Fibroblast of skin of right quadriceps (primary cell): ENCODE measurements at places on chromosomes 11 and 22.

DNA sequence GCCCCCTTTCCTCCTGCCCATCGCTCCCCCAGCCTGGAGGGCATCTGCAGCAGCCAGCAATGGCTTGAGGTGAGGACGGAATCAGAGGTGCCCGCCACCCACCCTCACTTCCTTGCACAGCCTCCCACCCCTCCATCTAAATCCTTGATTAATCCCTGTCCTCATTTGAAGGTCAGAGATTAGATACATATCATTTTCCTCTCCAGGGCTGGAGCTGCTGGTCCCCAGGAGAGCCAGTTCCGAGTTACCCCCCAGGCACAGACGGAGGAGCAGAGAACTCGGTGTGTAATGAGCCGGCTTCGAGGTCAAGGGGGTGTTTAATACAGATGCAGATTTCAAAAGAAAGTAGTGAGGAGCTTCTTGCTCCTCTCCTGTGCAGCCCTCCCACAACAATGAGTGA, 542.1 kb downstream of the MN1 start:
- DNase-seq = no peak

- no peak for DNase-seq
These were observed 1339.8 kb downstream of the LRRC4C start for GRCh38 chr11:40119661-40120060.

DNA sequence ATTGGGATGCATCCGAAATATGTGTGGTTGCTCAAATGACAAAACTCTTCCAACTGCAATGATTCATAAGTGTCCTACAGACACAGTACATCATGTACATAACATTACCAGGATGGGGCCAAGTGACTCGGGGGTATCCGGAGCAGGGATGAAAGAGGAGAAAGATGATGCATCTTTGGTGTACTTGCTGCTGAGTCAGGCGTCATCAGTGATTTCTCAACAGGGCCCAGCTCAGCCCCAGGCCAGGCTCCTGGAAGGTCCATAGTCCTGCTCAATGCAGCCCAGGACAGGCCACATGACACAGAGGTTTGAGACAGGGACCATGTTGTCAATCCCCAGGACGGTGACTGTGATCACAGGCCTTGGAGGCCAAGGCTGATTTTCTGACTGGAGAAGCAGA, 59.3 kb downstream of the GGTLC2 start:
- peak; percentile 9 for DNase-seq

DNA sequence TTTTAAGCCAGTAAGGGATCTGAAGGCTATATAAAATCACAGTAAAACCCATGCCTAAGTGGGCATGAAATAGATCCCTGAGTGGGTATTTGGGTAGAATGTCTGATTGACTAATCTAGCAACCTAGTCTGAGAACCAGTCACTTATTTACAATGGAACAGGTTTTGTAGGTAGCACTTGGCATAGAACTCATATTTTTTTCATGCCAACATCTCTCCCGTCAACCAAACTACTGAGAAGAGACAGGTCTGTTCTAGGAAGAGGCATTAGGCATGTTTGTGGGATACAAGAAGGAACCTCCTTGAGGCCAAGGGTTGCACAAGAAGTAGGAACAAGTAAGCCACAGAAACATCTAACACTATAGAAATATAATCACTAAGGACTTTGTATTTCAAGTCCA, 840.4 kb upstream of the TENM4 start:
- no peak for DNase-seq

- DNase-seq = peak; percentile 18
These were observed 23.8 kb downstream of the FSHB start for GRCh38 chr11:30254307-30255298.

- DNase-seq = no peak
These were observed 80.2 kb downstream of the TBC1D22A start for GRCh38 chr22:46842606-46843005.

DNA sequence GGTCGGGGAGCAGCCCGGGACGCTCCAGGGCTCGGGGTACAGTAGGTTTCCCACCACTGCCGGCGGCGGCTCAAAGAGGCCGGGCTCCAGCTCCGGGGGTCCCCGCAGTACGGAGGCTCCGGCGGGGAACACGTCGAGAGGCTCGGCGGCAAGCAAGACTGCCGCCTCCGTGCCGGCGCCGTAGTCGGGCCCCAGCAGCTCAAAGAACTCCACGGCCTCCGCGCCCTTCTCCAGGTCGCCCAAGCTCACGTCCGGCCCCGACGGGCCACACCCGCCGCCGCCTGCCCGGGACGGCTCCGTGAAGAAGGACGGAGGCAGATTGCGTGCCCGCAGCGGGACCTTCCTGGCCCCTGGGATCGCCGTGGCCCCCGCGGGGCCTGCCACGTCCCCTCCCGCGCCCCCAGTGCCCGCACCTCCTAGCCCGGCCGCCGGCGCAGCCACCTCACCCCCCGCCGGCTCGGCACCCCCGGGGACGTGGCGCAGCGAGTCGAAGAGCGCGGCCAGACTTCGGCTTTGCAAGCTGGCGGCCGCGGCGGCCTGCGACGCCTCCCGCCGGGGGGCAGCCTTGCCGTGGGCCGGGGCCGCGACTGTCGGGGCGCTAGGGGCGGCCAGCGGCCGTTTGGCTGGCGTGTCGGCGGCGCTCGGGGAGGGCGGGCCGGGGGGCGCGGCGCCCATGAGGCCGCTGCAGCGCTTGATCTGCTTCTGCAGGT, 775 bp downstream of the FAM181B start:
- DNase-seq = no peak

DNA sequence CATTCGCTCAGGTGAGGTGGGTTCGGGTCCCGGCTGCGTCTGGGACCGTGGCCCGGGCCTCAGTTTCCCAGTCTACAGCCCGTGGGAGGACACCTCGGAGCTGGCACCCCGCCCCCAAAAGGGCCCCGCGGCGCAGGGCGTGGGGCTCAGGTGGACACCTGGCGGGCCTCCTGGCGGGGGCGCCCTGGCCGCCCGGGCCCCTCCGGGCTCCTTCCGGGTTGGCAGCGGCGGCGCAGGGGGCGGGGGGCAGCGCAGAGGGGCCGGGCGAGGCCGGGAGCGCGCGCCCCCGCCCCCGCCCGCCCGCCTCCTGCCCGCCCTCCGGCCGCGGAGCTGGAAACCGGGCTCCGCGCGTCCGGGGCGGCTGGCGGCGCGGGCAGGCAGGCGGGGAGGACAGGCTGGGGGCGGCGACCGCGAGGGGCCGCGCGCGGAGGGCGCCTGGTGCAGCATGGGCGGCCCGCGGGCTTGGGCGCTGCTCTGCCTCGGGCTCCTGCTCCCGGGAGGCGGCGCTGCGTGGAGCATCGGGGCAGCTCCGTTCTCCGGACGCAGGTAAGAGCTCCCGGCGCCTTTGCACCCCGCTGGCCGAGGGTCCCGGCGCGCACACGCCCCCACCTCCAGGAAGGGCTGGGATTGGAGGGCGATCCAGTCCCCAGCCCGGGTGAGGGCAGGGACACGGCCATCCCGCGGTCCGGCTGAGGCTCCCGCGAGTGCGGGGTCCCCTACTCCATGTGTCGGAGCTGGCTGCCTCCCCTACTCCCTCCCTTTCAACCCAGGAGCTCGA, at the start of gene EMID1:
Gene EMID1 (plus strand): TSS at position 303 of the 778 bp plus-strand sequence. CDS start 143 bp downstream, at position 446.
- peak; percentile 11 for DNase-seq

DNA sequence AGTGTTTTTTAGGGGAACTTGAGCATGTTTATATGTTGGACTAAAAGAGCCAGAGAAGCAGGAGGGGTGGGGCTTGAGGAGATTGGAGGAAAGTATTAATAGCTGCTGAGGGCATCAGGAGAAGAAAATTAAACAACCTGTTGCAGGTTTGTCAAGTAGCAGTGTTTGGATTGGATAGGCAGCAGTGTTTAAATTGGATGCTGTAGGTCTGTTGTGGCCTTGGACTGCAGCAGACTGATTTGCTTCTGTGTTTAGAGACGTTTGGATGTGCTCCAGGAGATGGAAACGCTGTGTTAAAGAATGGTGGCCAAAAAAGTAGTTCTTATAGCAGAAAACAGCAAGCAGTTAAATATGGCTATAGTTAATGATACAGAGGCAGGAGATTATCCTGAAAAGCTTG, 5.7 kb downstream of the EIF3L start:
- DNase-seq = no peak

DNA sequence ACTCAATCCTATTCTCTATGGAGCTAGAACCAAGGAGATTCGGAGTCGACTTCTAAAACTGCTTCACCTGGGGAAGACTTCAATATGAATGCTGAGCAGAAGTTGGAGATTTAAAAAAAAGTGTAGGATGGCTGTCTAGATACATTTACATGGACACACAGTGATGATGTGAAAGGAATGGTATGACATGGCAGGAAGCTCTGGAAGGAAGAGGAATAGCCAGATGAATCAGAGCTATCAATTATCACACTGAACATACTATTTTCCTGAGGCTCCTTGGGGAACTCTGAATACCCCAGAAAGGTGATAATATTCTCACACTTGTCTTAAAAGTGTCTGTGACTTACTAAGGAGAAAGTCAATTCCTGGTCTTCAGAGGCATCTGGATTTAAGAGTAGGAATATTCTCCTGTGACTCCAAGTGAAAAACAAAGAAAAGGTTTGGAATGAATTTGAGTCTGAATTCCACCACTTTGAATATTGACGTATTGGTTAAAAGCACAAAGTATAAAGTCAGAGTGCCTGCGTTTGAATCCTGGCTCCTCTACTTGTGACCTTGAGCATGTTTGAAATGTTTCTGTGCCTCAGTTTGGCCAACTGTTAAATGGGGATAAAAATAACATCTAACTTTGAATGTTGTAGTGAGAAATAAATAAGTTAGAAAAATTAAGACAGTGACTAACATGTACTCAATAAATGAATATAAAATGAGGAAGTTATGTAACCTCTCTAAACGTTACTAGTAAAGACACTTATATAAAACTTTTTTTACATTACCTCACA, 1.3 kb downstream of the OR52D1 start:
- DNase-seq = peak; percentile 60

DNA sequence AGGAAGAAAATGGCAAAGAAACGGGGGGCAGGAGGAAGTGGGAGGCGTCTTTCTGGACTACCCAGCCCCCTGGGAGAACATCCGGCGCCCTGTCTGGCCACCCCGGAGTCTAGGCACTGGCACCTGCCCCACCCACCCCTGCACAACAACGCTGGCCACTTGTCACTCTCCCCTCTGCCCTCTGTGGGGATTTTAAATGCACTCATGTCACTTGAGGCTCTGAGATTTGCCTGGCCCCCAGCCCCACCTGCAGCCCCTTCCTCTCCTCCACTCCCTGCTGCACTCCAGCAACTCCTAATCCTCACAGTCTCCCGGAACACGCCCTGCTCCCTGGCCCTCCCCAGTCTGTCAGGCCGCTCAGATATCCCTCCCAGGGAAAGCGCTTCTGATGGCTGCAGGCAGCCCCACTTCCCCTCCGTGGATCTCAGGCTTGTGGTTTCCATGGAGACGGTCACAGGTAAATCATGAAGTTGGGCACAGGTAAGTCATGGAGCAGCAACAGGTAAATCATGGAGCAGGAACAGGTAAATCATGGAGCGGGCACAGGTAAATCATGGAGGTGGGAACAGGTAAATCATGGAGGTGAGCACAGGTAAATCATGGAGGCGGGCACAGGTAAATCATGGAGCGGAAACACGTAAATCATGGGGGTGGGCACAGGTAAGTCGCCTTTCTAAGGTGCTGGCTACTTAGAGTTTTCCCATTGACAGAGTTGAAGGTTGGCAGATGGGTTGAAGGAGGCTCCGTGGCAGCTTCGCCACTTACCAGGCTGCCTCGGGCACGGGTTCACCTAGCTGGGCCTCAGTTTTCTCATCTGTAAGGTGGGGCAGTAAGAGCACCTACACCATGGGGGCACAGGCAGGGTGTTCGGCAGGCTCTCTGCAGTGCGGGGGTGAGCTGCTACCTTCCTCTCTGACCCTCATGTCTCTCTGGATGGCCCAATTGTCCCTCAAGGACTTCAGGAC, 79.0 kb upstream of the SHISAL1 start:
- DNase-seq = no peak

GRCh38 chr11:57340039-57340615, 2.0 kb downstream of the P2RX3 start:
- peak; percentile 33 for DNase-seq

GRCh38 chr11:1304380-1304779, 5.1 kb downstream of the TOLLIP start:
- no peak for DNase-seq

DNA sequence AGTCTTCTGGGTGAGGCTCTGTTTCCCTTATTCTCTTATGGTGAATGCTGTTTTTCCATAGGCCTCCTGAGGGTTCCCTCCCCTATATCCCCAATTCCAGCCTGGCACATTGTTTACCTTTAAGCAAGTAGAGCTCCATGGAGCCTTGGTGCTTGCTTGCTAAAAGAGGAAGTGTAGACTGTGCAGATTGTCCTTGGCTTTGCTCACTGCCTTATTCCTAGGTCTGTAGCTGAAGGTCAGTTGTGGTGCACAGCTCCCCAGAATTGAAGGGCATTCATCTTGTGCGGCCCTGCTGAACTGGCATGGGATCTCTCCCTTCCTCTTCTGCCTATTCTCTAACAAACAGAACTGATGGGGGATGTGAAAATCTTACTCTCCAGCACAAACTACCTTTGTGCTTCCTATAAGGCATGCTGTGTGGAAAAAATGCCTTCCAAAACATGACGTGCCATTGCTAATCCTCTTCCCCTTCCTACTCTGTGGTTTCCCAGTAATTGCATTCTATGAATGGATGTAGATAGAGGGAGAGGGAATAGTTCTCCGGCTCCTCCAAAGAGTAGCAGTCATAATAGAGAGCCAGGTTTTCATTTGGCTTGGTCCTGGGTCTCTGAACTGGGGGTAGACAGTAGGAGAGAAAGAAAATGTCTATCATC, 34.2 kb upstream of the PLET1 start:
- peak; percentile 52 for DNase-seq

GRCh38 chr11:97764605-97765004, 1256.1 kb upstream of the CNTN5 start:
- no peak for DNase-seq
